ENCODE measurements at places on chromosomes 2 and 18.

DNA sequence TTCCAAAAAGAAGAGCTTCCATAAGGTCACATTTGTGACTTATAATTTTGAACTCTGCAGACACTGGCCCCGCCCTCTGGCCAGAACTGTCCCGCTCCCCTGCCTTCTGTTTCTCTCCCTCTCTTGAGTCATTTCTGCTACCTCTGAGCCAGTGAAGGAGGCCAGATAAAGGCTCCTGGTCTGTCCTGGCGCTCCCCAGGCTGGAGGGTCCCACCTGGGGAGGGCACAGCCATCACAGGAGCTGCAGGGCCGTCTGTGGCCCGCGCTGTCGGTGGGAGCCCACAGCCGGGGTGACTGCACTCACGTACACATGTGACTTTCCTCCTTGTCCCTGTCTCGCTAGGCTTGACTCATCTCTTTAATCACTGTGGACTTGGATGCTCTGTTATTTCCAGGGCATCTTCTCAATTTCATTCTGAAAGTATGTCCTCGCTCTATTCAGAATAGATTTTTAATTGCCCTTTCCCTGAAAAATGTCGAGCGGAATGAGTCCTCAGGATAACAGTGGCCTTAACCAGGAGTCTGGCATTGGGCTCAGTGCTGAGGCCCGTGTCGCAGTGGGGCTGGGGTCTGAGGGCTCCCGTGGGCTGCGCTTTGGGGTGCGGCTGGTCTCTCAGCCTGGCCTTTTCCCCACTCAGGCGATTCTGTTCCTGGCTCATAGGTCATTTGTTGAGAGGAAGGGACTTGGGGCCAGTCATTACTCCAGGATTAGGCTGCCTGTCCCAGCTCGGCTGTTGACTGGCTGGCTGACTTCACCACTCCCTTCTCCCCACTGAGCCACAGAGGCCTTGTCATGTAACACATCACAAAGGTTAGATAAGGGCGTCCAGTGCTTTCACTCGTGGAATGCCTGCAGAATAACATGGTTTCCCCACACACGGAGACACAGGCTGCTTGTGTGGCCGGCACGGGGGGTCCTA lies 34.5 kb downstream of the KLHL29 start:
- DNase-seq, result no peak

DNA sequence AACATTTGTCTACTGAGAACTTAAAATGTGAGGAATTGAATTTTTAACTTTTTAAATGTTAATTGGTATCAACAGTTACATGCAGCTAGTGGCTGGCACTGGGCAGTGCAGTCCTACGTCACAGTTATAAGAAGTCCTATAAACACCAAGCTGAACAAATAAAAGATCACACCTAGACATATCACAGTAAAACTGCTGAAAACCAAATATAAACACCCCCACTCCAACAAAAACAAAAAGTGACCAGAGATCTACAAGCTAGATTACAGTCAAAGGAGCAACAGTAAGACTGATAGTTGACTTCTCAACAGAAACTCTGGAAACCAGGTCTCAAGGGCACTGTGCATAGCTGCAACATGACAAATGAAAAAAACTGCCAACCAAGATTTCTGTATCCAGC lies 19.4 kb downstream of the TLK1 start:
- peak; percentile 10 for DNase-seq

GRCh38 chr2:28547906-28548600 lies 52.2 kb downstream of the PLB1 start:
- no peak for DNase-seq

DNA sequence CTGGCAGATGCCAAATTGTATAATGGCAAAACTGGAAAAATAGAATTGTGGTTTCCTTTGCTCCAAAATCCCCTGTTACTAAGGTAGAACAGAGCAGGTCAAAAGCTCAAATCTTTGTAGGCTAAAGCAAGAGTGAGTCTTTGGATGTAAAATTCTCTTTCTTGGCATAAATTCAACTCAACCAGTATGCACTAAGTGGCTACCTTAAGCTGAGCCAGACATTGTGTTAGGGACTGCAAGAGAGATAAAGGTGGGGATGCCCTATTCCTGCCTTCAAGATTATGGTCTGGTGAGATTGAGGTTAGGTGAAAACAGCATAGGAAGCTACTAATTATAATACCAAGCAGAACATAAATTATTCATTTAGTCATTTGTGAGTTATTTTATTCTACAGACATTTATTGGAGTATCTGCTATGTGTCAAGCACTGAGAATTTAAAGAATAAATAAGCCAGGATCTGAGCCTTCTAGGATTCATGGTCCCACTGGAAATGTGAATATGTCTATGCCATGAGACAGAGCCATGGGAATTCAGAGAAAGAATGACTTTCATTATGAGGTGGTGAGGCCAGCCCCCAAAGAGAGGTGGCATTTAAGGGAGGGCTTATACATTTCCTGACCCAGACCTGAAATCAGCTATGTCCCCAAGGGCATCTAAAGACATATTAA lies 198.0 kb upstream of the NCKAP5 start:
- no peak for DNase-seq

- DNase-seq, result peak; percentile 65
Measured at GRCh38 chr2:69385443-69386151, 1.4 kb downstream of the GFPT1 start.

GRCh38 chr2:230944123-230944653 lies 19.1 kb upstream of the GPR55 start:
- no peak for DNase-seq

- DNase-seq, result no peak
Measured at GRCh38 chr2:10319892-10320574, 17.3 kb downstream of the HPCAL1 start.

GRCh38 chr2:29920130-29920577 lies 1.2 kb downstream of the ALK start:
- DNase-seq, result peak; percentile 11

GRCh38 chr18:36811955-36812354 lies 16.8 kb downstream of the TPGS2 start:
- DNase-seq, result peak; percentile 2

GRCh38 chr18:23243816-23244215 lies 108.5 kb downstream of the CABLES1 start:
- DNase-seq, result no peak

GRCh38 chr2:10054424-10054823 lies 11.1 kb downstream of the KLF11 start:
- no peak for DNase-seq

DNA sequence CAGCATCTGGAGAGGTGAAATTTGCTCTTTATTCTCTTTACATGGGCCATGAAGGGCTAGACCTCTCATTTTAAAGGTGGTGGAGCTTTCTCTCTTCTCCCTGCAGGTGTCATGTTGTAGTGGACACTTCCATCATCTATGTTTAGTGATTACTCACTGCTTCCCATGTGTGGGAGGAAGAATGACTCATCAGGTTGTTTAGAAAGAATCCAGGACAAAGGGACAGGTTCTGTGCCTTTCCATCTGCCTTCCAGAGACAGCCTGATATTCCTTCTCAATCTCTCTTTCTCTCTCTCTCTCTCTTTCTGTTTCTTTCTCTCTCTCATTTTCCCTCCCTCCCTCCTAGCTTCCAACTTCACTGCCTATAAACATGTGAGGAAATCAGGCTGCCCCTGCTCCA lies 38.7 kb downstream of the SCG2 start:
- peak; percentile 86 for DNase-seq

DNA sequence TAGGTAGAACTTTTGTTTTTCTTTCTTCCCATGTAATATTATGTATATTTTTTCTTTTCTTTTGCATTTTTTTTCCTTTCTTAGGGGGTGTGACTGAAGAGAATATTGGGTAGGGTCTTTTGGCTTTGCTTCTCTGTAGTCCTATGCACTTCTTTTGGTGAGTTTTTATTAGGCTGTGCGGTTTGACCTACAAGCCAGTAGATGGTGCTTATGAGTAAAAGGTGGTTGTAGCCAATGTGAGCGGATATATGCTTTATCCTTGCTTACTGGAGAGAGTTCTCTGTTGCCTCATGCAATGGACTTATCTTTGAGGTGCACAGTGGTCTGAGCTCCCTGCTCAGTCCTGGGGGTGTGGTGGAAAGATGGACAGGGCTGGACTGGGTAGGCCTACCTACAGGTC lies 52.7 kb downstream of the DSEL start:
- DNase-seq, result no peak

DNA sequence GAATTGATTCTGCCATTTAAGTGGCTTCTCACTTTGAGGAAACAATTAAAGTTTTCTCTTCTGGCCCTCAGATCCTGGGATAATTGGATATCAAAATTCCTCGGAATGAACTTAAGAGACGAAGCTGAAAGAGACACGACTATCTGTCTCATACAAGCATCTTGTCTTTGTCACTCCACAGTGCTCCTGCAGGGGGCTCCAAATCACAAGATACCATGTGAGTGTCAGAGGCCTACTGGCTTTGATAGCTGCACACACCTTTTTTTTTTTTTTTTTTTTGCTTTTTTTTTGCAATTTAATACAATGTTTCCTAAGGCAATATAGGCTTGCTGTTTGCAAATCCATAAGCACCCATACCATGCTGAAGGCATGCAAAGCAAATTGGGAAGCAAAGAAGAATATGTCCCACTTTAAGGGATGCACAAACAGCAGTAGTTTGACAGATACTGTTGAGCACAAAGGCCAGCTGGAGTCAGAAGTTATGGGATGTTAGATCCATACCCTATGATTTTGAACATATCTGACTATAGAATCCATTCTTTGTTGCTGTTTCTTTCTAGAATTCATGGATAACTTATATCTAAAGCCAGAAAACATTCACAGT lies 109.0 kb upstream of the CBLN2 start:
- peak; percentile 6 for DNase-seq

Measured in cardiac fibroblast (primary cell).